ENCODE measurements at places on chromosomes 4 and X.

GRCh38 chr4:121061861-121062260, 10.5 kb downstream of the NDNF start:
- DNase-seq, result no peak

DNA sequence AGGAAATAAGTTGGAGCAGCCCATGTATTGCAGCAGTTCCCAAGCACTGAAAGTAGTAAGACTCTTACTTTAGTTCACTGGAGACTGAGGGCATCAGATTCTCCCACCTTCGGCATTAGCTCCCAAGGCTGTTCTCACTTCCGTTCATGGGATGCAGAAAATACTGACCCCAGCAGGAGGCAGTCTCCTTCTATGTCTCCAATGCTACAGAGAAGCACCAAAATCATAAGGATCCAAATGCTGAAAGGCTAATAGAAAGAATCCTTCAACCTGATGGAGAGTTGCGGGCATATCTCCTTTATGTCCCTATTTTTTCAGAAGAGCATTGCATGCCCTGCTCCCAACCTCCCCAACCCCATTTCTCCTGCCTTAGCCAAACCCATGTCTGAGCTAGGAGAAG, 32.4 kb downstream of the ADH7 start:
- DNase-seq, result no peak

GRCh38 chr4:155639704-155640523, 26.7 kb upstream of the GUCY1A1 start:
- DNase-seq, result no peak

DNA sequence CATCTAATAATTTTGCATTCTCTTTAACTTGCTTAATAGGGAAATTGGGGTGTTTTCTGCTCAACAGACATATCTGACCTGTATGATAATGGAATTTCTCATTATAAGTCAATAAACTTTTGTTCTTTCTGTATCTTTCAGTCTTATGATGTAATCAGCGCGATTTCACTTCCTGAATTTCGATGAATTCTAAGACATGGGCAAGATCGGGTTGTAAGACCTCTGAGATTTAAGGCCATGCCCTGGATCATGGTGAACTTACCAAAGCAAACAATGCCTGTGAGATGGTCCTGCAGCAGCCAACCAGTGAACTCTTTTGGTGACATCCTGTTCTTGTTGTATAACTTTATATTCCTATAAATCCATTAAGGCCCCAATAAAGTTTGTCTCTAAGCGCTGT, 88.1 kb downstream of the NBDY start:
- no peak for DNase-seq

GRCh38 chr4:111696505-111696904, 448.7 kb upstream of the FAM241A start:
- no peak for DNase-seq

DNA sequence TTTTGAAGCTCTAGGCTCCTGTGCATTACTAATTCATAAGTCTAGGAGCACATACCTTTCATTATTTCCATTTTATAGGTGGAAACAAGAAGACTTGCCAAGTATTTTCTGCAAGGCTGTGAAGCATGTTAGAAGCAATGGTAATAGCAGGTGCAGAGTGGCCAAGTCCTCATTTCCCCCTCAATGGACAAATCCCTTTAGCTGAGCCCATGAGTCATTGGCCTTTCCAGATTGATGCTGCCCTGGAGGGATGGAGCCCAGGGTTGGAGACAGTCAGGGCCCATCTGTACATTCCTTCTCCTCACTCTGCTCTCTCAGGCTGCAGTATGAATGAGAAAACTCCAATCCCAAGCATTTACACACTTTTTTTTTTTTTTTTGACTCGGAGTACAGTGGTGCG, 6.6 kb downstream of the MGST2 start:
- no peak for DNase-seq

DNA sequence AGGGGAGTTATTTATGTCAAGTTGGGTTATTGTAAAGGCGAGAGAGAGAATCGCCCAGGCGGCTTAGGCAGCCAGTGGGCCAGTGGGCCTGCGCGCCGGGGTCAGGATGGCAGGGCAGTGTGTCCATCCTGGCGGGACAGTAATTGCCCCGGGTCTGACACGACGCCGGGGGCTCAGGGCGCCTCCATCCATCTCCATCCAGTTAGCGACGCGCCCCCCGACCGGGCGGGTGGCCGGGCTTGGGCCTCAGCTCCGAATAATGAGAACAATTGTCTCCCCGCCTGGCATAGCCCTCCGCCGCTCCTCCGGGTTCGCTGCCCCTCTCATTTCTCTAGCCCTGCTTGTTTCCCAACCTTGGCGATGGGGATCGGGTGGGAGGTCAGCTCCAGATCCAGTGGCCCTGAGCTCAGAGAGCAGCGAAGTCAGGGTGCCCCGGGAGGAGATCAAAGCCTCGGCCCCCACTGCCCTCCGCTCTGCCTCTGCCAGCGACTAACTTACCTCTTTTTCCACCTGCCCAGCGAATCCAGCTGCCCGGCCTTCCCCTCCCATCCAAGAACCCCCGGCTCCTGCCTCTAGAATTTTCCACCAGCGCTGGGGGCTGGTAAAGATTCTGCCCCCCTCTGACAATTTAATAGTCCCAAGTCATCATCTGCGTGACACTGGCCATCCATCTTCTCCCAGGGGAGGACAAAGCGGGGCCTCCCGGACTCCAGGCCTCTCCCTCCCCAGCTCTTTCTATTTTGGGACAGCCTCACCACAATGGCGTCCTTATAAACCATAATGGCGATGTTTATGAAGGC, 56.9 kb upstream of the TMEM33 start:
- peak; percentile 72 for DNase-seq

DNA sequence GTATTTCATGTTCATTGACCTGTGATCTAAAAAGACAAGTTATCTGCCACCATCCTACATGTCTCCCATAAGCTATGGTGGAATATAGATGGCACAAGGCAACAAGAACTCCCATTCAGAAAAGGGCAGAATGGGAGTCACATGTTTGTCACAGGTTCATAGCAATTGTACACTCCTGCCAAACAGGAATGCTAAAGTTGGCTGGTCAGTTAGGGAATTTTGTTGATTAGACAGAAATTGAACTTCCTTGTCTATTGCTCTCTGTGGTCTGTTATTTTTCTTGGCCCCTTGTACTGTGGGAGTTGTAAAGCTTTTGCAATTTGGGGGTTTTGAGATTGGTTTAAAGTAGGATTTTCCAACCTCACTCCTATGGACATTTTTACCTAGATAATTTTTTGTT, 101.7 kb upstream of the SOD3 start:
- no peak for DNase-seq

DNA sequence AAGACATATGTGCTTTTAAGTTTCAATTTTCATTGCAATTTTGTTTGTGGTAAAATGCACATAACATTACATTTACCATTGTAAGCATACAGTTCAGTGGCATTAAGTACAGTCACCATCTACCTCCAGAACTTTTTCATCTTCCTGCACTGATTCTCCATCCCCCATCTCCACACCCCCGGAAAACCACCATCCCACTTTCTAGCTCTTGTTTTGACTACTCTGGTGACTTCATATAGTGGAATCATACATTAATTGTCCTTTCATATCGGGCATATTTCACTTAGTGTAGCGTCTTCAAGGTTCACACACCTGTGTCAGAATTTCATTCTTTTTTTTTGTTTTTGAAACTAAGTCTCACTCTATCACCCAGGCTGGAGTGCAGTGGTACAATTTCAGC, 143.5 kb downstream of the GPR143 start:
- no peak for DNase-seq

GRCh38 chr4:56511098-56511497, 5.5 kb downstream of the ARL9 start:
- DNase-seq, result no peak

GRCh38 chrX:95836517-95836916, 848.1 kb upstream of the DIAPH2 start:
- no peak for DNase-seq

DNA sequence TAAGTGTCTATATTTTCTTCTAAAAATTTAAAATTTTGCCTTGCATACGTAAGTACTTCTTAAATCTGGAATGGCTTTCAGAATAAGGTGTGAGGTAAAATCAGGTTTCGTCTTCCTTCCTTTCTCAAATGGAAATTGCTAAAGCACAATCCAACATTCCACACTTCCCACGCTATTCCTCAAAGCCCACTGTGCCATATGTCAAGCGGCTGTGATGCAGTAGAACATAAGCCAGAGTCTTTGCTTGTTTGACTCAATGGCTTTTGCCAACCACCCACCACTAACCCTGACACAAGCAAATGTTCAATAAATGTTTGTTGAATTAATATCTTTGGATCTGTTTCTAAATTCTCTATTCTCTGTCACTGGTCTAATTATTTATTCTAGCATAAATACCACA, 1199.7 kb upstream of the TENM3 start:
- DNase-seq, result no peak

GRCh38 chr4:165767671-165768070, 105.4 kb upstream of the TLL1 start:
- DNase-seq, result no peak

- DNase-seq, result no peak
Measured at GRCh38 chr4:184434021-184434420, 40.3 kb downstream of the IRF2 start.

DNA sequence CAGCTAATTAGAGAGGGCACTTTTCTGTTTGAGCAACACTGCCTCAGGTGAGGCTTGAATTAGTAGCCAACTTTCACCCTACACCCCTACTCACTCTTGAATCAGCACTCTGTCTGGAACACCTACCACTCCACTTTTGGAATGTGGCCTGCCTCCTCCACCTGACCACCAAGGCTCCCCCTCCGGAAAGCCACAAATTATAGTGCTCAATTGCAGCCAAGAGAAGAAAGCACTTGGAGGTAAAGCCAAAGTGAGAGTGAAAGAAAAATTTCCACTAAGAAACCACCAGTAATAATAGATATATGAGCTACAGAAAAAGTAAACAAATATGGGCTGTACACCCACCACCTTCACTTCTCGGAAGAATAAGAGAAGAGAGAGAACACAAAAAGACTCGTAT, 41.1 kb downstream of the PPP3CA start:
- DNase-seq, result no peak

DNA sequence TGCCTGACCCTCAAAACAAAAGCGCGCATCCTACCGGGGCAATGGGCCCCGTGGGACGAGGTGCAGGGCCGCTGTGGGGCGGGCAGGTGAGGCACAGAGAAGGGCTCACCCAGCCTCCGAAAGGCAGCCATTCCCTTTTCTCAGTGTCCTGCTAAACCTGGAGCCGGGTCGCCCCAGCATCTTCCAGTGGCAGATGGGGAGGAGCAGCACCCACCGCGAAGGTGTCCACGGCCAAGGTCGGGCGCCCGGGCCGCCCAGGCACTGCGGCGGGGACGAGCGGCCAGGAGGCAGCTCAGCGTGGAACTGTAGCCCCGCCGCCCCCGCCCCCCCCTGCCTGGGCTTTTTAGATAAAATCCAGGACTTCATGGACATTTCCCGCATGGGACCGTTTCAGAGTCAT, 19.2 kb upstream of the TLR1 start:
- DNase-seq, result no peak

GRCh38 chrX:122567911-122568310, 616.2 kb upstream of the GRIA3 start:
- DNase-seq, result no peak

- DNase-seq, result no peak
Measured at GRCh38 chr4:99529228-99529627, 18.4 kb downstream of the C4orf17 start.

- no peak for DNase-seq
Measured at GRCh38 chrX:45517090-45517973, 316.7 kb upstream of the DIPK2B start.

GRCh38 chr4:140242357-140243277, 88.6 kb upstream of the MAML3 start:
- DNase-seq, result no peak

DNA sequence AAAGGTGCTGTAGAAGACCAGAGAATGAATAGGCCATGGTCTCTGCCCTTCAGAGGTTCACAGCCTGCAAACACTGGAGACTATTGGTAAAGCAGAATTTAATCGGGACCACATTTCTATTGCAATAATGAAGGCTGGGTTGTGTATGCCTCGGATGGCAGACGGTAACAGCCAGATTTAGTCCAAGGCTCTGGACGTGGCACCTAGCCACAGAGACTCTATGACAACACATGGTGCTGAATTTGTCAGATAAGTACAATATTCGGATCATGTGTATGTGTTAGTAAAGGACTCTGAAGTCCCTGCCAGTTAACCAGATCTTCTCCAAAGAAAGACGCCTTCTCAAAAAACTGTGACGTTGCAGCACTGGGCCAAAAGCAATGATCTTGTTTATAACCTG, 129.0 kb downstream of the DCTD start:
- DNase-seq, result no peak

DNA sequence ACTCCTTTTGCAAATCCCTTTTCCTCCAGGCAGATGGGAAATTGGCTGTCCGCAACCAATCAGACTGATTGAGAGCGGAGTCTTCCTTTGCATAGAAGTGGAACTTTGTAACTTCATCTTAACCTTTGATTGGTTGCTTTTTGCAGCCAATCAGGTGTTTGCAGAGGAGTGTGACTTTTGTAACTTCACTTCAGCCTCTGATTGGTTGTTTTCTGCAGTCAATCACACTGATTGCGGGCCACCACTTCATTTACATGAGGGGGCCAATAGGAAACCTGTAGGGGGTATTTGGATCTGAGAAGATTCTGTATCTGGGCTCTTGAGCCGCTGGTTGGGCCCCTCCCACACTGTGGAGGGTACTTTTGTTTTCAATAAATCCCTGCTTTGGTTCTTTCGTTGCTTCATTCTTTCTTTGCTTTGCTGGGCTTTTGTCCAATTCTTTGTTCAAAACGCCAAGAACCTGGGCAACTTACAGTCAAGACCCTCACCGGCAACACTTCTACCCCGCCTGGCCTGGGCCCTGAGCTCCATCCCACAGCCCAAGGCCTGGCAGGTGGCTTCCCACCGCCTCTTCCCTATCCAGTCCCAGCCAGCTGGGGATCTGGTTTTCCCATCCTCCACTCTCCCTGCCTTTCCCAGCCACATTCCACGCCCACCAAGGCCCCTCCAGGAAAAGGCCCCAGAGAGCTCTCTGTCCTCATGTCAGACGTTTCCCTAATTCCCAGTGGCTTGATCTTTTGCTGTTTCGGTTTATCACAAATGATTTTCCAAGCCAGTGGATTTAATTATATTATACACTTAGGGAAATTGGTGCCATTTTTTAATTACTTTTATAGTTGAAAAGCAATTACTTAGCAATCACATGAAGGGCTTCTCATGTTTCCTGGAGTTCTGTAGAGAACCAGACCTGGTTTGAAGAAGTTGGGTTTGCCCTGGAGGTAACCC, 110.2 kb upstream of the STX18 start:
- DNase-seq, result peak; percentile 45

- DNase-seq, result peak; percentile 32
Measured at GRCh38 chr4:17347445-17347844, 164.4 kb downstream of the QDPR start.
